Activated T-helper 2 cell treated with anti-CD3 and anti-CD28 coated beads, Interferon-gamma antibody, Interleukin-2, Interleukin-4, amounts not matched to agents 10 μg/mL and 5 μg/mL and 100 μg/mL, durations not matched to agents 14 hours and 24 hours and 36 hours (primary cell): ENCODE measurements at places on chromosomes 5 and 9. TPM values are rescaled to one million over a fixed set of nuclear protein-coding genes. Genes with fewer than 3 reads are reported as not detected.

DNA sequence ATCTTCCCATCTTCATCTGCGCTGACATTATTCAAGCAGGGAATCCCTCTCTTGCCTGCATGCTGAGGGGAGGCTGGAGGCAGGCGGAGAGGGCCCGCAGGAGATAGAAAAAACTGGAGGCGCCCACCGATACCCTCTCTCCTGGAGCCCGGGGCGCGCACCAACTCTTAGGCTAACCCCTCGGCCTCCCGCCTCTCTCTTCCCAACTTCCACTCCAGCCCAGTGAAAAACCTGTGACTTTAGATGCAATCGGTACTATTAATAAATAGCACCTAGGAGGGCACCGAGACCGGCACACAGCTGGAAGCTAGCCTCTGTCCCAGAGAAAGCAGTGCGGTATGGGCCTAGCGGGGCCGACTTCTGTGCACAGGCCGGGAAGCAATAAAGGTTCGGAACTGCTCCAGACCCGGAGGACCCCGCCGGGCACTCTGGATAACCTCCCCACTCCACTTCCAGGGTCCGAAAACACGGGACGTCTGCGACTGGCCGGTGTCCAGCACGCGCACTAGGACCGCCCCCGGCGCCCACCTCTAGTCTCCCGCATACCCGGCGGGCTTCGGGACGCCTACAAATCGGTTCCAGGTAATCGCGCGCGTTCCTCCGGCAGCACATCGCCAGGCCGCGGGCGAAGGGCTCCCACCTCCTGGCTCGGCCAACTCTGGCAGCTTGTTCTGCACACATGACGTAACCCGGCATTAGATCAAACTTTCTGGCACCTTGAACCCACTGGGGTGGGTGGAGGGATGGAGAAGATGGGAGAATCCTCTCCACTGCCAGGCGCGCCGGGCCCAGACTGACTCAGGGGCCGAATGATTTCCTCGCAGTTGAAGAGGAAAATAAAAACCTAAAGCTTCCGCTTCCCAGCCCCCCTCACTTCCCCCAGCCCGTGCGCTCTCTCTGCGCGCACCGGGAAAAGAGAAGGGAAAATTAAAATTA is 1.4 kb downstream of the EFNA5 start:
- no peak for DNase-seq
- H3K4me3 ChIP-seq = peak overlapping the region; percentile 64
- H3K27ac ChIP-seq = no peak overlapping the region

GRCh38 chr9:89638893-89639292 is 34.1 kb downstream of the GADD45G start:
- no peak overlapping the region for H3K27ac ChIP-seq
- H3K36me3 ChIP-seq = no peaks in the 10 kb centered on the region
- peaks cover 3% of the 10 kb centered on the region for H3K4me1 ChIP-seq

- no peak overlapping the region for H3K4me3 ChIP-seq
- no peaks in the 10 kb centered on the region for H3K36me3 ChIP-seq
- DNase-seq = no peak
- H3K27ac ChIP-seq = no peak overlapping the region
- H3K27me3 ChIP-seq = no peaks in the 10 kb centered on the region
- no peaks in the 10 kb centered on the region for H3K4me1 ChIP-seq
These were observed 119.5 kb upstream of the CTNND2 start for GRCh38 chr5:12023614-12024241.

DNA sequence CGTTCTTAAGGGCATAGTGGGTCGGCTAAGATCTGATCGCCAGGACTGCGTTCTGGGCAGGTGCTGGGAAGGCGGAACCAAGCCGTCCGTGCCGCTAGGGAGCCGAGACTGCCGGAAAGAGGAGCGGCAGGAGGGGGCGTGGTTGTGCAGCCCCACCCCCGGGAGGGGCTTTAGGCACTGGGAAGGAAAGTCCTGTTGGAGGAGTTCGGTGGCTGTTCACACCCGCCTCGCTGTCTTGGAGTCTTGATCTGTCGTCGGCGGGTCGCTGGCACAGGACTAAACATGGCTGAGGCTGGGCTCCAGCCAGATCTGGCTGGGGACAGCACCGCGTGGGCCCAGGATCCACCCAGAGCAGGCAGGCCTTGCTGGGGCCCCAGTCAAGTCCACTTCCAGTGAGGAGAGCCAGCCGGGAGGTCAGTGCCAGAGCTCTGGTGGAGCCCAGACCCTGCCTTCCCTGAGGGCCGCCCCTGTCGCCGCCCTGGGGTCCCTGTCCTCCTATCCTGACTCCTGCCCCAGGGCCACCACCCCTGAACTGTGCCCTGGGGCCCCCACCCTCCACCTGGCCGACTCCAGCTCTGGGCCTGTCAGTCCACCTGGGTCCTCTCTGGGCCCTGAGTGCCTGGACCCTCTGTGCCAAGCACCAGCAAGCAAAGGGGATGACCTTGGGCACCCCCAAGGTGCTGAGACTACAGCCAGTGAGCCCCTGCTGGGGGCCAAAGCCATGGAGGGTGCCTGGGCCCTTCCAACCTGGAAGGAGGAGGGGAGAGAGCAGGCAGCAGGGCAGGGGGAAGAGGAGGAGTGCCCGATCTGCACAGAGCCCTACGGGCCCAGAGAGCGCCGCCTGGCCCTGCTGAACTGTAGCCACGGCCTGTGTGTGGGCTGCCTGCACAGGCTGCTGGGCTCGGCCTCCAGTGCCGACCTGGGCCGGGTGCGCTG is 4.5 kb downstream of the RNF208 start:
- H3K27ac ChIP-seq = no peak overlapping the region
- no peaks in the 10 kb centered on the region for H3K4me1 ChIP-seq
- no peaks in the 10 kb centered on the region for H3K27me3 ChIP-seq
- no peak overlapping the region for H3K4me3 ChIP-seq
- peaks cover 3% of the 10 kb centered on the region for H3K36me3 ChIP-seq
- no peak for DNase-seq

DNA sequence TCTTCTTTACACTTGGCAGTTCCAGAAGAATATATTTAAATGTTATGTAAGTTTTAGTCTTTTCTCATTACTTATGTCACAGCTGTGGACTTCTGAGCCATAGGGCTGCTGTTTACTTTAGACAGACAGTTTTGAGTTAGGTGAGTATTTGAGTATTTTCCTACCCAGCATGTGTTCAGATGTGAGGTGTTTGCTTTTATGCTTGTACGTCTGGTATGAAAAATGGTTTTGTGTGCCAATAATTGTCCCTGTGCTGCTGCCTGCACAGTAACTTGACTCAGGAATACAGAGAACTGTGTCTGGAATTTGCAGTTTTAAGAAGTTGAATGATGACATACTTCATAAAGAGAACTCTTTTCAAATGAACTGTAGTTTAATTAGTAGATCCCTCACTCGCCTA is 20.8 kb downstream of the MEGF10 start:
- H3K4me1 ChIP-seq = no peaks in the 10 kb centered on the region
- no peaks in the 10 kb centered on the region for H3K36me3 ChIP-seq
- H3K27me3 ChIP-seq = peaks cover 24% of the 10 kb centered on the region
- H3K4me3 ChIP-seq = no peak overlapping the region
- DNase-seq = no peak
- no peak overlapping the region for H3K27ac ChIP-seq

DNA sequence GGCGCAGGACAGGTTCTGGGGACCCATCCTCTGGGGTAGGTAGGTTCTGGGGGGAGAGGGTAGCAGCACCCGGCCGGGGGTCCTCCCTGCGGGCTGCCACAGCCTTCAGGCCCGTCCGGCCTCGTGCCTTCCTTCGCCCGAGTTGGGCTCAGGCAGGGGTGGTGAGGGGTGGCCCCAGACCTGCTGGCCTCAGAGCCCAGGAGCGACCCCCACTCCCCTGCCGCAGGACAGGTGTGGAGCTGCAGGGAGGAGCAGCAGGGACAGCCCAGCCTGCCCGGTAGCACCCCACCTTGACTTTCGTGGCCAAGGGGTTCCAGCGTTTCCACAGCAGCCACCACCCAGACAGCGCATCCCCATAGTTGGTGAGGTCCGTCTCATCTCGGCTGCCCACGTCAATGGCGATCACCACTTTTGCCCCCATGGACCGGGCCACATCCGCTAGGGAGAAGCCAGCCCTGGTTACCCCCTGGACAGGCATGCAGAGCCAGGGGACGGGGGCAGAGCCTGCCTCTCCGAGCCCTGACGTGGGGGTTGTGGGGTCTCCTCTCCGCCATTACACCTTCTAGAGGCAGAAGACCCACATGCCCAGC is 3.4 kb upstream of the NSMF start:
- no peak overlapping the region for H3K27ac ChIP-seq
- H3K36me3 ChIP-seq = no peaks in the 10 kb centered on the region
- H3K4me1 ChIP-seq = peaks cover 5% of the 10 kb centered on the region
- DNase-seq = no peak
- H3K27me3 ChIP-seq = no peaks in the 10 kb centered on the region

DNA sequence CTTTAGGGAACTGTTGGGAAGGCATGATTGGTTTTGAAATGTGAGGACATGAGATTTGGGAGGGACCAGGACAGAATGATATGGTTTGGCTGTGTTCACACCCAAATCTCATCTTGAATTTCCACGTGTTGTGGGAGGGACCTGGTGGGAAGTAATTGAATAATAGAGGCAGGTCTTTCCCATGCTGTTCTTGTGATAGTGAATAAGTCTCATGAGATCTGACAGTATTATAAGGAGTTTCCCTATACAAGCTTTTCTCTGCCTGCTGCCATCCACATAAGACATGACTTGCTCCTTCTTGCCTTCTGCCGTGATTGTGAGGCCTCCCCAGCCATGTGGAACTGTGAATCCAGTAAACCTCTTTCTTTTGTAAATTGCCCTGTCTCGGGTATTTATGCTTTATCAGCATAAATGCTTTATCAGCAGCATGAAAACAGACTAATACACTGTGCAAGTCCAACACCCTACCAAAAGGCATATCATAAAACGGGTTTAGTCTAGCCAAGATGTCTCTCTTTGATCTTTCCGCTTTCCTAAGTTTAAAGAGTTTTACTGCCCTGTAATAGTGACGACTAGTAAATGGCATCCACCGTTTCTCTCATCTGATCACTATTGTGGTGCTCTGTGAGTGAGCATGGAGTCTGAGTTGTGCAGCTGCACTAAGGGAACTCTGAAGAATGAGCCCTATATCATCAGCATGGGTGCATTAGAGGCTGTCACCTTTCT is 12.9 kb upstream of the ZNF782 start:
- H3K4me3 ChIP-seq = no peak overlapping the region
- no peak overlapping the region for H3K27ac ChIP-seq
- H3K27me3 ChIP-seq = peaks cover 2% of the 10 kb centered on the region
- no peak for DNase-seq
- no peaks in the 10 kb centered on the region for H3K36me3 ChIP-seq

The GOLM1 gene
- 7.9 and 11.5 TPM in 2 replicates for total RNA-seq

The SLC1A1 gene
- 0.14 TPM in 1 of 2 replicates, not detected in the other for total RNA-seq

The COL15A1 gene
- total RNA-seq = not detected in 2 replicates

The AK8 gene
- not detected in 2 replicates for total RNA-seq
